ENCODE measurements at places on chromosomes 13 and 19. TPM values are rescaled to one million over a fixed set of nuclear protein-coding genes. Genes with fewer than 3 reads are reported as not detected.

Gene FDX2
- 25.8 TPM for total RNA-seq

DNA sequence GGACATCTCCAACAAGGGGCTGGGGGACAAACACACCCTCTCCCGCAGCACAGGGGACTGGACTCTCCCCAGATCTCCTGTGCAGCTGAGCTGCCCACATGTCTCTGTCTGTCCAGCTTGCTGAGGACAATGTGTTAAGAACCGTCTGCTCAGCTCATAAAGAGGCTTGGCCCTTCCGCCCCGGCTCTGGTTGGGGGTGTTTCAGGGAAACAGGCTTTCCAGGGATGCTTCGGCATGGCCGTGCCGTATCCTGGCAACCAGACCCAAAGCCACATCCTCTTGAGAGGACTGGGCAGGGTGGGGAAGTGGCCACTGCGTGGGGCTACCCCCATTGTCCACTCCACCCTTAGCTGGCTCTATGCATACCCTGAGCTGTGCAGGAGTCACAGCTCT, 41.1 kb upstream of the CHST8 start:
- DNase-seq = no peak

DNA sequence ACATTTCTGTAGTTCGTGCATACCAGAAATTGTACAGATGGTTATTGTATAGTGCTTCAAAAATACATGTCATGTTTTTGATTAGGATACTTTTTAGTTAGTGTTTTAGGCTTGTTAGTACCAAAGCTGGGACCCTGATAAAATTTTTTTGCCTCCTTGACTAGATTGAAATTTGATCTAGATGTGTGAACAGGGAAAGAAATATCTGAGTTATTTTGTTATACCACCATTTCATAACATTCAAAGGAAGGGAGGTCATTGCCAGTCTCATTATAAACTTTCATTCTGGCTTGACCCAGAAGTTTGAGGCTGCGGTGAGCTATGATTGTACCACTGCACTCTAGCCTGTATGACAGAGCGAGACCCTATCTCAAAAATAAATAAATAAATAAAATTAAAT, 9.0 kb downstream of the LMO7 start:
- DNase-seq = no peak

- DNase-seq = no peak
Measured at GRCh38 chr13:97101912-97102708, 107.8 kb upstream of the OXGR1 start.

DNA sequence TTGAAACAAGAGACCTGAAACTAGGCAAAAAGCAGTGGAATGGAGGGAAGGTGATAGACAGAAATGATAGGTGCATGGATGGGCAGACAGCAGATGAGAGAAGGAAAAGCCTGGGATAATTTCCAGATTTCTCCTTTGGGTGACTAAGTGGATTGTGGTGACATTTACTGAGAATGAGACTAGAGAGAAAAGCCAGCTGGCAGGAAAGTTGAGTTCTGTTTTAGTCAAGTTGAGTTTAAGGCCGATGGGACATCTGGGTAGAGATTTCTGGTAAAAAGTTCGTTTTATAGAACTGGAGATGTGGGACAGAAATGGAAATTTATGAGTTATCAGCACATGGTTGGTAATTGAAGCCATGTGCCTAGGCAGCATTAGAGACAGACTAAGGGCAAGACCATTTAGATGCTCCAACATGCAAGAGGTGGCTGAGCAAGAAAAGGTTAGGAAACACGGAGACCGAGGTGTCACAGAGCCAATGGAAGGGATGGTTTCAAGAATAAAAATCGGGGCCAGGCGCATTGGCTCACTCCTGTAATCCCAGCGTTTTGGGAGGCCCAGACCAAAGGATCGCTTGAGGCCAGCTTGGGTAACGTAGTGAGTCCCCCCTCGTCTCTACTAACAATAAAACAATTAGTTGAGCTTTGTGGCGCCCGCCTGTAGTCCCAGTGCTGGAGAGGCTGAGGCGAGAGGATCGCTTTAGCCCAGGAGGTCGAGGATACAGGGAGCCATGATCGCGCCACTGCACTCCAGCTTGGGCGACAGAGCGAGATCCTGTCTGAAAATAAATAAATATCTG, 9.6 kb upstream of the DGKH start:
- no peak for DNase-seq

- no peak for DNase-seq
Measured at GRCh38 chr13:62246581-62246980, 830.9 kb upstream of the PCDH20 start.

GRCh38 chr13:112143046-112143752, 76.2 kb downstream of the SOX1 start:
- DNase-seq = no peak

GRCh38 chr13:101397742-101398141, 18.6 kb downstream of the NALCN start:
- DNase-seq = no peak

GRCh38 chr19:17378271-17378670, 1.1 kb upstream of the PLVAP start:
- no peak for DNase-seq
